ENCODE measurements at places on chromosomes 1 and 21.
A peak's percentile ranks its signal among the peaks of the same experiment; 100 is the strongest.

GRCh38 chr21:44727757-44728156, 16.4 kb upstream of the TSPEAR start:
- DNase-seq = no peak

DNA sequence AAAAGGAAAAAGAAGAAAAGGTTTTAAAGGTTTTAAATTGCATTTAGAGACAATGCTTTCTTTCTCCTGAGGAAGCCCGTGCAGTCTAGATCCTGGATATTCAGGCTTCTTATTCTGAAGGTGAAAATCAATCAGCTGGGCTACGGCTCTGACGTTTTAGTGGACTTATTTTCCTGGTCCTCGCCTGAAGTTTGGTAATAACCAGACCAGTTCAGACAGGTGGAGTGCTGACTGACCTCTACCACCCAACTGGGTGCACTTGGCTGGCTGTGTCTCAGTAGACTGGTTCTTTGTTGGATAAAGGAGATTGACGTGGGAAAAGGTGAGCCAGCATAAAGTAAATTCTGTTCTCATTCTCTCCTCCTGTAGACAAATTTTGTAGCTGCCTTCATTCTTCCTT, 7.2 kb upstream of the ATP1A1 start:
- DNase-seq = no peak

GRCh38 chr21:33402001-33402979, 923 bp upstream of the IFNGR2 start:
- no peak for DNase-seq

DNA sequence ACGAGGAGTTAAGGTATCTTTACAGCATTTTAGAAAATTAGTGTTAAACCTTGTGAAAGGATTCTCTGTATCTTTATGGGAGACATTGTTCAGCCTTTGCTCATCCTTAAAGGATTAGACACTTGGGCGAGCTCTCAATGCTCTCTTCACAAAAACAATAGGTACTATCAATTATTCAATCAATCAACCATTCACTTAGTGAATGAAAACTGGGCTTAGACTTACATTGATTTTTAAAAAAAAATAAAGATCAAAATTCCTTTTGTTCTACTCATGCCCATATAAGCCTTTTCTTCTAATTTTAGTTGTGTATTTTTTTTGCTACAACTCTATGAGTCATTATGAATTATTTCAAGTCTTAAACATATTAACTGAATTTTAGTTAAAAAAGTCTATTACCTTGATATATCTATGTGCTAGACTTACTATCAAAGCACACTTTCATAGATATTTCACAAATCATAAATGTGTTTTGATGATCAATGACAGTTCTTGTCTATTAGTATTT, 181.2 kb downstream of the DPYD start:
- no peak for DNase-seq

DNA sequence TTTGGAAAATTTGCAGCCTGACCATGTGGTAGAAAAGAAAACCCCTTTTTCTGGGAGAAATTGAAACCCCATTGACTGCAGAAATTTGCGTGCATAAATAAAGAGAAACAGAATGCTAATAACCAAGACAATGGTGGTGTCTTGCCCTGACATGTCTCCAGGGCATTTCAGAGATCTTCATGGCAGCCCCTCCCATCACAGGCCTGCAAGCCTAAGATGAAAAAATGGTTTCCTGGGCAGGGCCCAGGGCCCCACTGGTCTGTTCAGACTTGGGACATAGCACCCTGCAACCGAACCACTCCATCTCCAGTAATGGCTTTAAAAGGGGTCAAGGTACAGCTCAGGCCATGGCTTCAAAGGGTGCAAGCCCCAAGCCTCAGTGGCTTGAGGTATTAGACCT, 71.6 kb upstream of the SGIP1 start:
- no peak for DNase-seq

DNA sequence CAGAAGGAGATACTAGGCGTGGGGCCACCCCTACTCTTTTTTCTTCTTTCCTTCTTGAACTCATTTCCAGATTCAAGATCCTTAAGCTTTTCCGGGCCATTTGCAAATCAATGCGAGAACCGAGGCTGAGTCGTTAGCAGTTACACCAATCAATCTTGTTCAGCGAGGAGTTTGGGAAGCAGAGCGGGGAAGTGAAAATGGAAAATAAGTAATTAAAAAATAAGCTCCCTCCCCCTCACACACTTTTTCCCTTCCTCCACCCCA, 1.7 kb upstream of the NEGR1 start:
- DNase-seq = no peak

DNA sequence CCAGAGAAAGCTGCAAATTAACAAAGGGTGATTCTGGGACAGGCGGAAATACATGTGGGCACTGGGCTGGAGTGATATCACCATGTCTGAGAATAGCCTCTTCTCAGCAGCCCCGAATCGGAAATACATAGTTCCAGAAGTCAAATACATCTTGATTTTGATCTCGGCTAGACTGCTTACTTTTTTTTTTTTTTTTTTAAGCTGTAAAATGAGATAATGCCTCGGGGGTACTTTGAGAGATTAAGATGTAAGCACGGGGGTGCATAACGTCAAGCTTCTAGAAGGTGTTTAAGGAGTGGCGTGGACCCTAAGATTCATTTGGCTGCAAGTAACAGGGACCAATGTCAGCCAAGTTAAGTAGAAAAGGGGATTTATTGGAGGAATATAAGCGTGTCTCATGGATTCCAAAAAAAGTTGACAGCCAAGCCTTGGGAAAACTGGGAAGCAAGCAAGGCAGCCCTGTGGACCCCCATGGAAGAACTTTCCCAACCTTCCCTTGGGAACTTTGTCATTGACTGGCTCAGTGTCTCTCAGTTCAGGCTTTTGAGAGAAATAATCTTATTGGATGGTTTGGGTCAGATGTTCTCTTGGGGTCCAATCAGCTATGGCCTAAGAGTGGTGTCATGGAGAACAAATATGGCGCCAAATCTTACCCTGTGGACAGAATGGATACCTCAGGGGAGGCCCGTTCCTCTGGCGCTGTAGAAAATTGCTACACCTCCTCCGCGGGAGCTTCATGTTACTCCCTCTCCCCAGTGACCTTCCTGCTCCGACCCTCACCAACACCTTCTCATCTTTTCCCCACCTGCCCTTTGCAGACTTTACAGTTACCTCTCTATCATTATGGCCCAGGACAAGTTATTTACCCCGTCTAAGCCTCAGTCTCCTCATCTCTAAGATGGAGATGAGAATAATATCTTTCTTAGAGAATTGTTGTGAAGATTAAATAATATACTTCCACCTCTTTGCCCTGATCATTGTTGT, 186.6 kb downstream of the KAZN start:
- no peak for DNase-seq

GRCh38 chr1:167500283-167500860, 18.0 kb downstream of the CD247 start:
- DNase-seq = no peak

DNA sequence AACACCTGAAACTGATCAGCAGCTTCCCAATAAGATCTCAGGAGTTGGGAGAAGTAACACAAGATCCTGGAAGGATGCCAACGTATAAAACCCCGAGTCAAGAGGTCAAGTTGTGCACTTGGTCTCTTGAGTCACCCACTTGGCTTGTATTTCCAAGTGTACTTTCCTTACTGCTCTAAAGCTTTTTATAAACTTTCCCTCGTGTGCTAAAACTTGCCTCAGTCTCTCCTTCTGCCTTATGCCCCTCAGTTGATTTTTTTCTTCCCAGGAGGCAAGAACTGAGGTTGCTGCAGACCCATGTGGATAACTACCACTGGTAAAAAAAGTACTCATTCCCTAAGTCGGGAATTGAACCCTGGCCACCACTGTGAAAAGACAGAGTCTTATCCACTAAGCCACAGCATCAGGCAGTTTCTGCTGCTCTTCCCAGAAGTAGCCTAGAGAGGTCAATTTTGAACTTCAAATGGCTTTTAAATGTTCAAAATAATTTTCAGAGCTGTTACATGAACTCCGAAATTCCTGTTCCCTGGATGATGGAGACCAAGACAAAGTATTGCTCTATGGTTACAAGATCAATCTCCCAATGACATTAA, 28.9 kb downstream of the ITLN2 start:
- no peak for DNase-seq

GRCh38 chr1:116834595-116834994, 75.1 kb upstream of the PTGFRN start:
- DNase-seq = no peak

DNA sequence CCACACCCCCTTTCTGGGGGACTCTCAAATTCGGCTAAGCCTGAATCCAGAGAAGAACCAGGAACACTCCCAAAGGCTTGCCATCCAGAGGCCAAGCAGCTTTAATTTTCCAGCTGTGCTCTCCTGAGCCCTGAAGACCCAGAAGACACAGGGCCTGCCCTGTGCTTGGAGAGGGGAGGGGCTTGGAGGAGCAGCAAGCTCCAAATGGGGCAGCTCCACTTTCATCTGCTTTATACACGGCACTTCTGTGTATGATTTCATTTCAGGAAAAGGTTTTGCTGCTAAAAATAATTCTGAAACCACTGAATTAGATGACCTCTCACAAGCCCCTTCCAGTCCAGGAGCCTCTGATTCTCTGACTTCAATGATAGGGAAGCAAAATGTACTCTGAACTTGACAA, 39.2 kb upstream of the CTTNBP2NL start:
- no peak for DNase-seq

GRCh38 chr1:7013833-7014639, 228.8 kb downstream of the CAMTA1 start:
- peak; percentile 64 for DNase-seq

DNA sequence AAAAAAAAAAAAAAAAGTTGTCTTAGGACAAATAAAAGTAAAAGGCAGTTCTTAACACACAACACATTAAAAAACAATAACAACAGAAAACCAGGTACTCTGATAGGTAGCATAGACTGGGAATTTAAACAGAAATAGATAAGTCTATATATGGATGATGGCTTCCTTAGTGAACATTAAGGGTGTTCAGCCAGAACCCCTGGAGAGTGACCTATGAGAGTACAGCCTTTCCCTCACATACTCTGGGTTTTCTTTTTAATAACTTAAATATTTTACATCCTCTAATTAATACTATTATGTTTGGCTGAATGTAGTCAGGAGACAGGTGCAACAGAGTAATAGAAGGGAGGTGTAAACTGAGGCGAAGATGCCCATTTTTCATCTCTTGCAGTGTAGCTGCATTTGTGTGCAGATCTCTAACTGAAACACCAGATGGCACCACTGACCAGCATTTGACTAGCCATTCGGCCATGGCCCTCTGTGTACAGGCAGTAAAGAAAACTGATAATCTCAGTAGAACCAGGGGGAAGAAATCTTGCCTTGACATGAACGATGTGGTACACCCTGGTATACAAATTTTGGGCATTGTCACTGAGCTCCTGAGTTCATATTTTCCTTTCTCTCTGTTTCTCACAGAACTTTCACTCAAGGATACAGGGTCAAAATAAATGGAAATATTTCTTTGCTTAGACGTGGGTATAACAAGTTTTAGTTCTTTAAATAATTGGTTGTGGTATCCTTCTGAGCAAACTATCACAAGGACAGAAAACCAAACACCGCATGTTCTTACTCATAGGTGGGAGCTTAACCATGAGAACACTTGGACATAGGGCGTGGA, 7.6 kb downstream of the TTF2 start:
- DNase-seq = peak; percentile 5

DNA sequence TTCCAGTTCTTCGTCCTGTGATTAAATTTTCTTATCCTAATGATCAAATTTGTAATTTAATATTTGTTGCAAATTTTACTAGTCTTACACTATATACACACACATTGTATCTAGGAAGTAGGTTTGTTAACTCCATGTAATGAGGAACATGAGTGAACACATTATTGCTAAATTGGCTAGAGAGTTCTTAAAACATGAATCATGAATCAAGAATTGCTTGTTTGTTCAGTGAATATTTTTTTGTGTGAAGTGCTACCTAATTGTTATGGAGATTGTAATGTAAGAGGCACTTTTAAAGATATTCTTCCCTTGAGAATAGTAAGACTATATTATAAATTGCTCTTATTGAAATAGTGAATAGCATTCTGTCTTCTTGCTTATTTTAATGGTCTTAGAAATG, 4.6 kb downstream of the GPSM2 start:
- DNase-seq = no peak

GRCh38 chr1:74824497-74825107, 91.7 kb downstream of the TYW3 start:
- no peak for DNase-seq

GRCh38 chr1:33445108-33445507, 14.2 kb upstream of the PHC2 start:
- DNase-seq = no peak

DNA sequence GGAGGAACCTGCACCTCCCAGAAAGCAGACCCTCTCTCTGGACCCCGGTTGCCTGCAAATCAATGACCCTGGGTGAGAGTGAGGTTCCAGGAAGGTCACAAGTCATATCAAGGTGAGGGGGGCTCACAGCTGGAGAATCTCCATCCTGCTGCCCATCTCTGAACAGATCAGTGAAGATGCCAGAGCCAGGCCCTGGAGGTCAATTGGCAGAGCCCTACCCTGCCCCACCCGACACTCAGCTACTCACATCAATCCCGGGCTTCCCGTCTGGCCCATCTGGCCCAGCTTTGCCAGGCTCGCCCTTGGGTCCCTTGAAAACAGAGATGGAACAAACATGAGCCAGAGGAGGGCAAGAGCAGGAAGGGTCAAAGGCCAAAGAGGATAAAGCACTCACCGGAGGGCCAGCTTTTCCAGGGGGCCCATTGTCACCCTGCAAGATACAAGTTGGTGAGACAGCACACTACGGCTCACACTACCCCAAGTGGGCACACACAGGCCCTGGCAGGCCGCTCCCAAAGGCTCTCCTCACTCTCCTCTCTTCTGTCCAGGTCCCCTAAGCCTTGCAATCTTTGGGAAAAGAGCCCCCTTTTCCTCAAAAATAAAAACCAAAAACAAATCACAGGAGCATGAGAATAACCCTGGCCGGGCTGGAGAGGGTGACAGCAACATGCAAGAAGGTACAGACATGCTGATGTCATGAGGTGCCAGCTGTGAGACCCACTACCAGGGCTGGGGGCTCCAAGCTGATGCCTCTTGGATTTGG, 2.9 kb downstream of the COL9A2 start:
- no peak for DNase-seq

DNA sequence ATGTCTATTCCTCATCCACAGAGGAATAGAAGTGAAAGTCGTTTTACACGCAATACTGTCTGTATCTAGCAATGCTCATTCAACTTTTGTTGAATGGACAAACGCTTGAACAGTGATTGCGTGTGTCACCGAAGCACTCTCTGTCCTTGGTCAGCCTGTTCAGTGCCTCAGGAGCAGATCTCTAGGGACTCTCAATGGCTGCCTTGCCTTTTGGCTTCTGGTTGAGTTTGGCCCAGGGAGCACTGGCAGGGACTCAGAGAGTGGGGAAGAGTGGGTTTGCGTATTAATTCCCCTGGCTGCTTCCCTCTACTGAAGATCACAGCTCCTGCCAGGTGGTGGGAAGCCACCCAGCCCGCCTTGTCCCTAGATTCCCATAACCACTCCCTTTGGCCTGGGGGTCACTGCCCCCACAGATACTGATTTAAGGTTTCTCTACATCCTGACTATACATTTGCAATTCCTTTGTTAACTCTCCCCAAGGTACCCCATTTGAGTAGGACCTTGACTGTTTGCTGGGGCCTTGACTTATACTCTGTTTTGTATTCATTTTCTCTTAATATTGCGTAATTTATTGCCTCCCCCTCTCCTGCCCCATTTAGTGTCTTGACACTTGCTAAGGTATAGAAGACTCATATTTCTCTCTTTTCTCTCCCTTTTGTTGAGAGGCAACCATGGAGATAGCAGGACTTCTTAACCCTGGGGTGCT, 61.7 kb upstream of the USP24 start:
- no peak for DNase-seq

GRCh38 chr1:203522237-203522636, 28.3 kb downstream of the OPTC start:
- no peak for DNase-seq

GRCh38 chr1:44168520-44169098, 27.2 kb upstream of the KLF18 start:
- DNase-seq = no peak

- DNase-seq = no peak
These were observed 44.6 kb upstream of the BCL9 start for GRCh38 chr1:147496571-147497210.

Data from cerebellar nuclear complex (tissue), 1 donor.